DMS79 treated with DMSO at 0.1 percent for 48 hours (cell line): ENCODE measurements at places on chromosomes 4 and X.
A peak's percentile ranks its signal among the peaks of the same experiment; 100 is the strongest.

DNA sequence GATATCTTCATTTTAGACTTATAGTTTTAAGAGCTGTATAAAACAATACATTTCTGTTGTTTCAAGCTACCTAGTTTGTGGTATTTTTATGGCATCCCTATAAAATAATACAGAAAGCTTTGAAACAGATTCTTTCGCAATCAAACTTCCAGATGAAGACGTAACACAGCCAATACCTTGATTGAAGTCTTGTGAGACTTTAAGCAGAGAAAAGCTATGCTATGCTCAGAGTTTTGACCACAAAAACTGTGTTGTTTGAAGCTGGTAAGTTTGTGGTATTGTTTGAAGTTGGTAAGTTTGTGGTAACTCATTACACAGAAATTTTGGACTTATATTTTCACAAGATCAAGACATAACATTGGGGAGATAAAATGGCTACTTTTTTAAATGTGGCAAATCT, 201.8 kb upstream of the UGT8 start:
- no peak for DNase-seq

GRCh38 chr4:55068522-55068921, 56.9 kb downstream of the KDR start:
- DNase-seq: no peak

DNA sequence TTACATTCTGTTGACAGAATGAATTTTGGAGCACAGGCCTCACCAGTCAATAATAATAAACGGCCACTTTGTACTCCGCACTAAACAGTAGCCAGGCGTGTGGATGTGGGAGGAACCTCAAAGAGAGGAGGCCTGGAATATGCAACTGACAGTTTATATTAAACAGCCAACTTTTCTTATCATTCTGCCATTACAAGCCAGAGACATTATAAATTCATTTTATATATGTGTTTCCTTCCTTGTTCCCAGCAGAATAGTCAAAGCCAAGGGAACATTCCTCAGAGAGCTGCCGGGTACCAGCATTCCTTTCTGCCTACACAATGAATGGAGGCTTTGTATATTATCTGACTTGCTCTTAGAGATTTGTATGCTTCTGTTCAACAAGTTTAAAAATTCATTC, 436.5 kb upstream of the FTHL17 start:
- no peak for DNase-seq

DNA sequence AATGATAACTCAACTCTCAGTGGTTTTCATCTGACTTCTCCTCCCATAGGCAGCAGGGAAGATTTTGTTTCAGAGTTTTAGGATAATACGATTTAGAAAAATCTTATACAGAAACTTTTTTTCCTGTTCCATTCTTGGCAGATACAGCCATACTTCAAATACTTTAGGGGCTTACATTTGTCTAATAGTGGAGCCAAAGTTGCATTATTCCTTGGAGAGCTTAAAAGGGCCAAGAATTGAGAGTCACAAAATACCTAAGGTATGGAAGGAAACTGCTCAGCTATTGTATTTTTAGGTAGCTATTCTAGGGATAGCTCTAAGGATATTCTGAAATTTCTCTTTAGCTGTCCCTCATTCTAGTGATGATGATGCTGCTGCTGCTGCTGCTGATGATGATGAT, 132.9 kb upstream of the PTCHD1 start:
- no peak for DNase-seq

DNA sequence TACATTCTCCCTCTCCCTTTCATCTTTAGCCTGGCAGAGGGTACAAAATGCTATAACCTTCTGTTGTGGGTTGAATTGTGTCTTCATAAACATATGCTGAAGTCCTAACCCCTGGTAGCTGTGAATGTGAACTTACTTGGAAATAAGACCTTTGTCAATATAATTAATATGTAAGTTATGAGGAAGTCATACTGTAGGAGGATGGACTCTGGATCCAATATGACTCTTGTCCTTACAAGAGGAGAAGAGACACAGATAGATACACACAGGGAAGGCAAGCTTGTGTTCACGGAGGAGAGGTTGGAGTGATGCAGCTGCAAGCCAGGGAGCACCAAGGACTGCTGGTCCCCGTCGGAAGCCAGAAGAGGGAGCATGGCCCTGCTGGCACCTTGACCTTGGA, 94.7 kb downstream of the SLC2A9 start:
- DNase-seq: no peak

GRCh38 chrX:15391850-15392249, 7.6 kb upstream of the VEGFD start:
- DNase-seq: no peak

DNA sequence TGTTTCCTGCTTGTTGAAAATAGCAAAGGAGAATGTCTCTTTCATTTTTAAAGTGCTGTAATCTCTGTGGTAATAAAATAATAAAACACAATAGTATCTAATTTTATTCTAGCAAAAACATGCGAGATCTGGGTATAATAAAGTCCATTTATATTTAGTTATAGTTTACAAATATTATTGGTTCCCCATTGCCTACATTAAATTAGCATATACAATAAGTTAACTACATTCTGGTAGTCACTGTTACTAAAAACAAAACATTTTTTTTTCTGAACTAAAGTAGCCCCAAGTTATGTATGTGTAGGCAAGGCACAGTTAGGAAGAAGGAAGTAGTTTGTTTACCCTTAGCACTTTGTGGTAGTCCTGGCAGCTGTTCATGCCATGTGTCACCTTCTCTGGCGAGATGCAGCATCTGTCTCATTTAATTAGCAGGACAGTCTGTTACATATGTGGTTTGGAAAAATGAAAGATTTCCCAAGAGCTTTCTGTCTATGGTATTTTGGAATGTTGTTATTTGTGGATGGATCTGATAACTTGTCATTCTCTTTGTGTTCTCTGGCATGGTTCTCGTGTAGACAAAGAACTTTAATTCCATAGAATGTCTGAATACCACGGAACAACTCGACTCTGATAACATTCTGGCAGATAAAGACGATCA, 231.3 kb upstream of the PITX2 start:
- DNase-seq: no peak

GRCh38 chrX:30488092-30488491, 89.5 kb downstream of the TASL start:
- no peak for DNase-seq

DNA sequence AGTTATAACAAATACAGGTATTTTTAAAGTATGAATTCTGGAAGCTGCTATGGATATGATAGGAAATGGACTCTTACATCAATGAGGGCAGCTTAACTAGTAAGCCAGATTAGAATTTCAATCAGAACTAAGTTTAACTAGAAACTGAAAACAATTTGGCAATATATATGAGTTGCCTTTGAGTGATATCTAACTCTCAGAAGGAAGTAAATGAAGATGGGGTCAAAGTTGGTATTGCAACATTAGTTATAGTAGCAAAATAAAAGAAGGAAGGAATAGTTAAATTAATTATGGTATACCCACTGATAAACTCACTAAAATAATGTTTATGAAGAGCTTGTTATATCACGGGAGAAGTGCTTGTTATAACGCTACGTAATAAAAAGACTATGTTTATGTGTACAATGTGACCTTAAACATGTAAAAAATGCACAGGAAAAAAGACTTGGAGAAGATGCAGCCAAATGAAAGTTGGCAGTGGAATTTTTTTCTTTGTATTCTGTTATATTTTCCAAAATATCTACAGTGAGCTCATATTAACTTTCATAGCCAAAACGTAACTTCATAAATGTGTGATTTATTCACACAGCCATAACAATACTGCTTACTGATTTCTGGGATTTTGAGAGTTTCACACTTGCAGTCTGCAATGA, 34.5 kb downstream of the PHKA2 start:
- DNase-seq: no peak

GRCh38 chr4:59553721-59554091, 1646.4 kb upstream of the ADGRL3 start:
- DNase-seq: no peak

GRCh38 chr4:53928825-53929224, 135.6 kb downstream of the CHIC2 start:
- DNase-seq: no peak

DNA sequence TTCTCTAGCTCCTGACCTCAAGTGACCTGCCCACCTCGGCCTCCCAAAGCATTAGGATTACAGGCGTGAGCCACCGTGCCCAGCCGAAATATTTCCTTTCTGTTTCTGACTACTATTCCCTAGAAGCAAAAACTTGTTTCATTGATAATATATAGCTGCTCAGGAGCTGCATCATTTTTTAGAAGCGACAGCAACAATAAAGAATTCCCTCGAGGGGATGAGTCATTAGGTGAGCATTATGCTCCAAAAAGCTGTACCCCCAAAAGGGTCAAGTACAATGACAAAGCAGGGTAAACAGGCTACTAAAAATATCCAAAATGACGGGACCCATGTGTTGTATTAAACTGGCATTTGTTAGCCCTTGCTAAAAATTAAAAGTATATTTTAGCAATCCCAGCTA, 67.0 kb downstream of the RBM47 start:
- no peak for DNase-seq

- peak; percentile 12 for DNase-seq
Observed at GRCh38 chr4:77734928-77735327, 84.2 kb downstream of the CNOT6L start.

GRCh38 chr4:127959794-127960193, 5.2 kb downstream of the MFSD8 start:
- DNase-seq: no peak

GRCh38 chr4:25939330-25939729, 25.3 kb downstream of the SMIM20 start:
- no peak for DNase-seq

DNA sequence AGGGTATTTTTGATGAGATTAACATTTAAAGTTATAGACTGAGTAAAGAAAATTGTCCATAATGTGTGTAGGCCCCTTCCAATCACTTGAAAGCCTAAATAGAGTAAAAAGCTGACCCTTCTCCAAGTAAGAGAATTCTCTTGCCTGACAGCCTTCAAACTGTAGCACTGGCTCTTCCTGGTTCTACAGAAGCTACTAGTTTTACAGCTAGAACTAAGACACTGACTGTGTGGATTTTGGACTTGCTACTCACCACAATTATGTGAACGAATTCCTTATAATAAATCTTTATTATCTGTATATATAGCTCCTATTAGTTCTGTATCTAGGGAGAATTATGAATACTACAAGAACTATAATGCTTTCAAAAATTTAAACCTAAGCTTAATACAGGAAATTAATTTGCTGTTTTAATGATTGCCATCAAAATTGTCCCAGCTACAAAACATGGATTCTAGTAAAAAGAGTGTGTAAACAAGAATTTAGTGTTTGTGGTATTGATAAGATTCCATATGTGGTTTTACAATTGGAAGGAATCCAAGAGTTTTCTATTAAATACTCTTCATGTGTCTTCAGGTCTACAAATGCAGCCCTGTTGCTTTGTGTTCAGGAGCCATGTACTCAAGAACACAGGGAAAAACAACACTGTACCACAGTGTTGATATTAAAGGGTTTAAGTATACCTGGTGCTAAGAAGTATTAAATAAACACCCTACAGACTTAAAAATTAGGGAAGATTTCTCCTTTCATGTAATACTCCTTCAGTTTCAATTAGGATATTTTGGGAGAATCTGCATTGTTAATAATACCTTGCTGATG, 366.5 kb downstream of the CXXC4 start:
- DNase-seq: no peak

- no peak for DNase-seq
Observed at GRCh38 chr4:147096667-147097604, 151.3 kb upstream of the TTC29 start.

DNA sequence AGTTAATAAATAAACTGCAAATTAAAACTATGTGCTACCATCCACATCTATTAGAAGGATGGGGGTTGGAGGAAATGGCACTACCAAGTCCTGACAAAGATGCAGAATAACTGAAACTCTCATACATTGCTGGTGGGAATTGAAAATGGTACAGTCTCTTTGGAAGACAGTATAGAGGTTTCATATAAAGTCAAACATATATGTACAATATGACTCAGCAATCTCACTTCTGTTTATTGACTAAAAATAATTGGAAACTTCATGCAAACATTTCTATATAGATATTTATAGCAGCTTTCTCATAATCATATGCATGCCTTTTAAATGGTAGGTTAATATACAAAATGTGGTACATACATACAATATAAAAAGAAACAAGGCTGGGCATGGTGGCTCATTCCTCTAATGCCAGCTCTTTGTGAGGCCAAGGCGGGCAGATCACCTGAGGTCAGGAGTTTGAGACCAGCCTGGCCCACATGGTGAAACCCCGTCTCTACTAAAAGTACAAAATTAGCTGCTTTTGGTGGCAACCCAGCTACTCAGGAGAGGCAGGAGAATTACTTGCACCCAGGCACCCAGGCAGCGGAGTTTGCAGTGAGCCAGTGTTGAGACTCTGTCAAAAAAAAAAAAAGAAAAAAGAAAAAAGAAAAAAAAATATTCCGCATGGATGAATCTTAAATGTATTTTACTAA, 225.0 kb upstream of the CXXC4 start:
- no peak for DNase-seq

DNA sequence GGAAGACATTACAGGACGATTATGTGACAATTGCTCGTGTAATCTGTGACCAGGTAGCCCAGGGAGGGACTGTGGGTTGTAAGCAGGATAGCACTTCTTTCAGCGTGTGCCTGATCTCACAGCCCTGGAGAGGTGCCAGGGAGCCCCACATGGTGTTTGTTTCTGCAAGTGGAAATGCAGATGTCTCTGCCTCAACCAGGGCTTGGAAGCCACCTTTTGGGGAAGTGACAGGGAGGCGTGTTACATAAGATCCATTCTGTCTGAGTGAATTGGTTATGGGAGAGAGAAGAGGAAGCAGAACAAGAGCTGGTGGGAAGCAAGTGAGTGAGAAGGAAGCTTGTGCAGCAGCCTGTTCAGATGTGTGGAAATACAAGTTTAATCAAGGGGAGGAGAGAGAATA, 104.5 kb upstream of the GATB start:
- no peak for DNase-seq

GRCh38 chr4:142350871-142351270, 495.2 kb downstream of the INPP4B start:
- DNase-seq: no peak

DNA sequence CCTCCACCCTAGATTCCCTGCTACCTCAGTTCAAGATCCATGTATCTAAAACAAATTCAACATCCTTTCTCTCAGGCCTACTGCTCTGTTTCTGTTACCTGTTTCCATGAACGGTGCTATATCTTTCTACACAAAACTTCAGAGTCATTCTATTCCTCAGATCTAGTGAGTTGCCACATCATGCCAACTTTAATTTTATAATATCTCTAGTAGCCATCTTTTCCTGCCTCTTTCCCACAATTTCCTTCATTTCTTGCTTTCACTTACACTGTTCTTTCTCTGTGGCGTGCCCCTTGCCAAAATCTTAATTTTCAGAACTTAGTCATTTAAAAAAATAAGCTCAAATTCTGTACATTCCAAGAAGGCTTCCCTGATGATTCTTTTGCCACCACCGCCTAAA, 15.2 kb downstream of the GUCY1A1 start:
- DNase-seq: no peak

DNA sequence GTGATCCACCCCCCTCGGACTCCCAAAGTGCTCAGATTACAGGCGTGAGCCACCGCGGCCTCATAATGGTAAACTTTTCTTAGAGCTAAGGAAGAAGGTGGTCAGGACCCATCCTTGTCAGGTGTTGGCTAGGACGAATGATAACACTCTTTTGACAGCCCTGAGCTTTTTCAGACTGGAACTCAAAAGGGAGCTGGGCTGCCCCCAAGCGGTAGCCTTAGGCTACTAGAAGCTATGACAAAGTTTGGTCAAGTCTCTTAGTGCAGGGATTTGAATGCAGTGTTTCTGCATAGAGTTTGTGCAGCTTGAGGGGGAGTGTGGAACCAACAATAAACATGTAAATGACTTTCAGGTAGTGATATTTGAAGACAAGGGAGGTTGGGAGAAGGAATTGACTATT, 11.8 kb upstream of the HSD17B10 start:
- DNase-seq: no peak
